ENCODE measurements at places on chromosomes 4 and X. TPM values are rescaled to one million over a fixed set of nuclear protein-coding genes. Genes with fewer than 3 reads are reported as not detected.

PAGE1 gene
- polyA plus RNA-seq = not detected

DMRTC1 gene
- not detected for polyA plus RNA-seq

OTUD6A gene
- not detected for polyA plus RNA-seq

- no peaks in the 10 kb centered on the region for H3K36me3 ChIP-seq
- H3K4me3 ChIP-seq = no peak overlapping the region
- H3K4me1 ChIP-seq = no peaks in the 10 kb centered on the region
- H3K27me3 ChIP-seq = no peaks in the 10 kb centered on the region
- H3K27ac ChIP-seq = no peak overlapping the region
Measured at GRCh38 chr4:72209600-72209999, 177.8 kb downstream of the NPFFR2 start.

DNA sequence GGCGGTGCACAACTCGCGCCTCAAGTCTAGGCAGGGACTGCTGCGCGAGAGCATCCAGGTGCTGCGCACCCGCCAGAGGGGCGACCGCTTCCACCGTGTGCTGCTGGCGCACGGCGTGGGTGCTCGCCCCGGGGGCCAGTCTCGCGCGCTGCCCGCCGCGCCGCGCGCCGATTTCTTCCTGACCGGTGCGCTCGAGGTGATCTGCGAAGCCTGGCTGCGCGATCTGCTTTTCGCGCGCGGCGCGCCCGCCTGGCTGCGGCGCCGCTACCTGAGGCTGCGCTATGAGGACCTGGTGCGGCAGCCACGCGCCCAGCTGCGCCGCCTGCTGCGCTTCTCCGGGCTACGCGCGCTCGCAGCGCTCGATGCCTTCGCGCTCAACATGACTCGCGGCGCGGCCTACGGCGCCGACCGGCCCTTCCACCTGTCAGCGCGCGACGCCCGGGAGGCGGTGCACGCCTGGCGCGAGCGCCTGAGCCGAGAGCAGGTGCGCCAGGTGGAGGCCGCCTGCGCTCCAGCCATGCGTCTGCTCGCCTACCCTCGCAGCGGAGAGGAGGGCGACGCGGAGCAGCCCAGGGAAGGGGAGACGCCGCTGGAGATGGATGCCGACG is 1.3 kb downstream of the CHST7 start:
- H3K27ac ChIP-seq = no peak overlapping the region
- H3K27me3 ChIP-seq = no peaks in the 10 kb centered on the region
- no peaks in the 10 kb centered on the region for H3K36me3 ChIP-seq
- DNase-seq = peak; percentile 23
- H3K4me1 ChIP-seq = peaks cover 29% of the 10 kb centered on the region

GRCh38 chrX:151536571-151536970 is 26.9 kb upstream of the PASD1 start:
- H3K4me1 ChIP-seq = no peaks in the 10 kb centered on the region
- H3K27ac ChIP-seq = no peak overlapping the region
- H3K4me3 ChIP-seq = no peak overlapping the region
- no peaks in the 10 kb centered on the region for H3K36me3 ChIP-seq
- H3K27me3 ChIP-seq = no peaks in the 10 kb centered on the region
